ENCODE measurements at places on chromosomes 6 and 20.

DNA sequence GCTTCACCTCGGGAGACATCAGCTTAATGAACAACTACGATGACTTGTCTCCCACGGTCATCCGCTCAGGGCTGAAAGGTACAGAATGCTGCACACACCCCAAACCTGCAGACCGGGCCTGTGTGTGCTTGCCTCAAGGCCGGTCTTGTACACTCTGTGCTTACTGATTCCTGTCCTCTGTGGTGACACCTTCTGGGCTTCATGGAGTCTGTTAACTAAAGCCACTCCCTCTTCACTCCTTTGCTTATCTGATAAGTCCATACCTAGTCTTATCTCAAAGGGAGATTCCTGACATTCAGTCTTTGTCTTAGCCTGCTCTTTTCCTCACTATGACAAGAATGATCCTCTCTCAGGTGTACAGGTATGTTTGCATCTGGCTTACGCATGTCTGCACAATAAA lies 107.7 kb upstream of the TMEM181 start:
- DNase-seq = no peak

DNA sequence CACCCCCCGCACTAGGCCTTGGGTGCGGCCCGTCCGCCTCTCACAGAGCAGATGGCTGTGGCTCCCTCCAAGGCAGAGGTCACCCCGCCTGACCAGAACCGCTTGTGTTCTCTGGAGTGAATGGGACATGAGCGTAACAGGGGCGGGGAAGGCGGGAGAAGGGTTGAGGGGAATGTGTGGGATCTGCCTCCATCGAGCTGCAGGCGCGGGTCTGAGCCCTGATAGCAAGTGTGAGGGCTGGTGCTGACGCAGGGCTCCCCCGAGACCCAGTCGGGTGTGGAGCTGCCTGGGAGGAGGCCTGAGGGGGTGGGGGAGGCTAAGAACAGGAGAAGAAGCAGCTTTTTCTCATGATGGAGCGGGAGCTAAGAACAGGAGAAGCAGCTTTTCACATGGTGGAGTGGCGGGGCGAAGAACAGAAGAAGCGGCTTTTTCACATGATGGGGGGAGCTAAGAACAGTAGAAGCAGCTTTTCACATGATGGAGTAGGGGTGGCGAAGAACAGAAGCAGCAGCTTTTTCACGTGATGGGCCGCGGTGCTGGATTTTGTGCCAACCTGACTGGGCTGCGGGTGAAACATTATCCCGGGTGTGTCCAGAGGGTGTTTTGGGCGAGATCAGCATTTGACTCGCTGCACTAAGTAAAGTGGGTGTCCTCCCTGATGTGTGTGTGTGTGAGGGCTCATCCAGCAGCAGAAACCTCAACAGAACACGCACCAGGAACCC lies 169.3 kb downstream of the TTLL2 start:
- no peak for DNase-seq

DNA sequence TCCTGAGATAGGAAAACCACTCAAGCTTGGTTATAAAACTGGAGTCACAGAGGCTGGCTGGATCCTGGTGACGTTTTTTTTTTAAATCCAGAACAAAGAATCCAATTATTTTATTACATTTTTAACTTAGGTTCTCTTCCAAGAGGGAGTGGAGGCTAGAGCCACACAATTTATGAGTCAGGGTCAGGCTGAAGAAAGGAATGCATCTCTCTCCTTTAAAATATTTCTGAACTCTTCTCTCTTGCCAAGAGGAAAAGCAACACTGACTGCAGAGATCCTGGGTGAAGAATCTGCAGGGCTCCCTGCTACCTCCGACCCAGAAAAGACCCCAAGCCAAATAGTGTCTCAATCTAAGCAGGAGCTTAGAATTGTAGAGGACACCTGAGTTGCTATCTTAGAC lies 88.5 kb upstream of the SSTR4 start:
- DNase-seq = no peak

DNA sequence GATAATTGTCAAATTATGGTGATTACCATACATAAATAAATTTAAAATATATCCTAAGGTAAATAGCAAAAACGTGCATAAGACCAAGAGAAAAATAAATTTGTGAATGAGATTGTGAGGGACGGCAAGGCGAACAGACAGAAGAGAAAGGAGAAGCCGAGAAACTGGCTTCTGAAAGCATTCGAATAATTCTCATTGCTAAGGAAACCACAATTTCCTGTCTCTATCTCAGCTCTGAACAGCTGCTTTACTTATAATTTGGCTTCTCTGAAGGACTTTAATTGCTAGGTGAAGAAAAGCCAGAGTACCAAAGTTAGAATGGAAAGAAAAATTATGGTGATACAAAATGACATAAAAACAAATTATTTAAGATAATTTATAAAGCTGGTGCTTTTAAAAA lies 79.0 kb upstream of the RGS17 start:
- no peak for DNase-seq

DNA sequence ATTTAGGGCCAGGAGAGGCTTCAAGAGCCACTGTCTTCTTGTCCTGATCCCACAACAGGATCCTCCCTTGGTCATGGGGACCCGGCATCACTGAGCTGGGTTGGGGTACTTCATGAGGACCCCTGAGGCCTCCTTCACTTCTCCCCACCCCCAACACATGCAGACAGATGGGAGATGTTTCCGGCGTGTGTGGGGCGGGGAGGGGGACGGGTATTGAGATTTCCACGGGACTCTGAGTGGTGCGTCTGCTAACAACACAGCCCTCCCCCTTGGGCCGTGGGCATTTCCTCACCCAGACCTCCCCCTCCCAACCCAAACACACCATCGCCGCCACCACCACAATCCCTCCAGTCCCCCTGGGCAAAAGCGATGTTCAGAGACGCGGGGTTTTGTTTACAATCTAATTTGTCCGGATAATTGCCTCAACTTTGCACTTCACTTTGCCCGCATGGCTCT lies 906 bp upstream of the FOXP4 start:
- DNase-seq = no peak

DNA sequence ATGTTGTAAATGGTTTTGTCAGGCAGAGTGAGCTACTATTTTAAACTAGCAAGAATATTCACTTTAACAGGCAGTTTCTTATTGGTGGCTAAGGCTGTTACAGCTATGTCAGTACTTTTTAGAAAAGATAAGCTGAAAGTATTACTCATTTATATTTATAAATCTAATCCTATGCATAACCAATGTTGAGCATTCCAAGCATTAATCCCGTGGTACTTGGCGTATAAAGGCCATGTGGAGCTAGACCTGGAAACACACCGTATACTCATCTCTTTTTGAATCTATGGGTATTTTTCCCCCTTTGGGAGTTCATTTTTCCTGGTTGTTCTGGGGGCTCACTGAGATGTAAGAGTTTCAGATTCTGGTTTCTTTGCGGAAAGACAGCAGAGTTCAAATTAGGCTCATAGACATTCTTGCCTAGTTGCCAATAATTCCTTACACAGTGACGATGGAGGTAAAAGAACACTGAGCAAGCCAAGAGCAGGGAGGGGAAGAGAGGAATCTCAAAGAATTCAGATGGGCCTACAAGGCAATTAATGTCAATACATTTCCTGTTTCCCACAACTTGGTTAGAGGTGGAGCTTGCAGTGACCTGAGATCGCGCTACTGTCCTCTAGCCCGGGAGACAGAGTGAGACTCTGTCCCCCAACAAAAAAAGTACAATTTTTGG lies 211.5 kb downstream of the SOX4 start:
- no peak for DNase-seq

- DNase-seq = no peak
These were observed 185.0 kb upstream of the PDE10A start for GRCh38 chr6:165848086-165848426.

- DNase-seq = no peak
These were observed 97.6 kb downstream of the SCAF8 start for GRCh38 chr6:154830771-154831170.

GRCh38 chr6:12009180-12009685 lies 2.9 kb upstream of the HIVEP1 start:
- no peak for DNase-seq

DNA sequence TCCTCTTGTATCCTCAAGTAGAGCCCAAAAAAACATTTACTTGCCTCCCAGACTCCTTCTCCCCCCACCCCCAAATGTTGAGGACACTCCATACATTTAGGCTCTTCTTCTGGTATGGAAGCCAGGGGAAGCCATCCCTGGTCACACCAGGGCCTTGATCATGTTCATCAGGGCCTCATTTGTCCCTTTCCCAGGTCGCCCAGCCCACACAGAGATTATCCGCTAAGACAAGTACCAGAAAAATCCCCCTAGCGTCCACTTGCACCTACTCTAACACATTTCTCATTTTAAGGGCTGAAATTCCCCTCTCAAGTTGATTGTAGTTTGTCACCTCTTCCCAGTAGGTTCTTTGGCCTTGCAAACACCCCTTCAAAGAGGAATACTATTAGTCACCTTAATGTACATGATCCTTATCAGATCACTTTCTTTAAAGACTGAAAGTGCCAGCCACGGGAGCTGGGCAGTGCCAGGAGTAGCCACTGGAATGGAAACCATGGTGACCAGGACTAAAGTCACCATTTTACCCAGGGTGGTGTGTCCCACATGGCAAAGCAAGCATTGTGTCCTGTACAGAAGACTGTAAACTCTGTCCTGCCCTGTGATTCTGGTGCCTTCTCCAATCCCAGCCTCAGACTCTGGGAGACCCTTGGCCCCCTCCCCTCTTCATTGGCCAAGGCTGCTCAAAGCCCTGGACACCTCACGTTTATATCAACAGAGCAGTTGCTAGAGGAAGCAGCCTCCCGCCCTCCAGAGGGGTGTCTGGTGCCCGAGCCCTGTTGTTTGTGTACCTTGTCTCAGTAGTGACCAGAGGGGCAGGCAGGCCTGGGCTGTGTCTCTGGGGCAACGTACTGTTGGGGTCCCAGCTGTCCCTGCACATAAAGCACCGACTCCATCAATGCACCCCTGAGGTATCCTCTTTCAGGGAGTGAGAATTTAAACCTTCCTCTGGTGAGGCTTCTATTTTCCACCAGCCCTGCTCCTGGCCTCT lies 5.0 kb upstream of the APOBEC2 start:
- no peak for DNase-seq

DNA sequence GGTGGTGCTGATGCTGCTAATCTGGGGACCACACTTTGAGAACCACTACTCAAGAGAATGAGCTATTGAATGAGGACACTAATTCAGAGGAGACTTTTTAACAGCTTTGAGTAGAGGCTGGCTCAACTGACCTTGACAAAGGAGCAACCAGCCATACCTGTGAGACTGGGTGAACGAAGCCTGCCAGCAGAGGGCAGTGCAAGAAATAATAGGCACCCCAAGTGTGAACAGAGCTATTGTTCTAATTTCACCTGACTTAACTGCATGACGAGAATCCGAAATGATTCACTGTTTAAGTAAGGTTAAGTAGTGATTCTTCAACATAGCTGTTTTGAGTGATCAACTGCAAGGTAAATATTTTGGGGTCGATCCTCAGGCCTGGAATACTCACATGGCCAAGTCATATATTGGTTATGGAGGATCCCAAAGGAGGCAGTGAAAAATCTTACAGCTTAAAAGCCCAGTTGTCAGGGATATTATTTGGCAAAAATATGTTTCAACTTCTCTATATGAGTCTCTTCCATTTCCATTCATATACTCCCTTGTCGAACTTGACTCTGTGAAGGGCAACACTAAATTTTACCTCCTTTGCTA lies 550.5 kb upstream of the MARCKS start:
- DNase-seq = no peak

DNA sequence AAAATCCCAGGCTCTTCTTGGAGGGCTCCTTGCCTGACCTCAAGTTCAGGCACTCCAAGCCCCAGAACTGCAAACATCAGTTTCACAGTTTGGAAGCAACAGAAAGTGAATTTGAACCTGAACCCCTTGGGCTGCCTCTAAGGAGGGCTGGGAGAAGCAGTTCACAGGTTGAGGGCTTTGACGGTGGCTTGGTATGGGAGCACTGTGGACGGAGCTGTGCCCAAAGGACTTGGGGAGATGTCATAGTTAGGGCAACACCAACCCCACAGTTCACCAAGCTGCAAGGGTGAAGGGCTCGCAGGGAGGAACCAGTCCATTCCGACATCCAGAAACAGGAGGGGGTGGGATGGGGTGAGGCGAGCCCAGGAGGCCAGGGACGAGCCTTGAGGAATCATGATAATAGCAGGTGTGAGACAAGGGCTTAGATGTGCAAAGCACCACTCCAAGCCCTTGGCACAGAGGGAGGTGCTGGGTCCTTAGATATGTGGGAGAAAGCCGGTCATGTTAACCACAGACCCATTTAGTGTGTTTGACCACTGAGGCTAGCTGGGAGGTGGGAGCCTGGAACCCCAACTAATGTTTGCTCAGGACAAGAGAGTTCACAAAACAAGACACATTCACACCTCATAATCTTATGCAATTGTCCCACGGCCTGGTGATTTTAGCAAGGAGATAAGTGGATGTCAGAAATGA lies 4.3 kb downstream of the CEBPB start:
- DNase-seq = no peak

- DNase-seq = no peak
These were observed 250.5 kb downstream of the UTRN start for GRCh38 chr6:144535630-144536029.

GRCh38 chr20:635893-636338 lies 17.1 kb downstream of the SRXN1 start:
- no peak for DNase-seq

GRCh38 chr6:16696496-16696895 lies 64.8 kb downstream of the ATXN1 start:
- DNase-seq = no peak

DNA sequence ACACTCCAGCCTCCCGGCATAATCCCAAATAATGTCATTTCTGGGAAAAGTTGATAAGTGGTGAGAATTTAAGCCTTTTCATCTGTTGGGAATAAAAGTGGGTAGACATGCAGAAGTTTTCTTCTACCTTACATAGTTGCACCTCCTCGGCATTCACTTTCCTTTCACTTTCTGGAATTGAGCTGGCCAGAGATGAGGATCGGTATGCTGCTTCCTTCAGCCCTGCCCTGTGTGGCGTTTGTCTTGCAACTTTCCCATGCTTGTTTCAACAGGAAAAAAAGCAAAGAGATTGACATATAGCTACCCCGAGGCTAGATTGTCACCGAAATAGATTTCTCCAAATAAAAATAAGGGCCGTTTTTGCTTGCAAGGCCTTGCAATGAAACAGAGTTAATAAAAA lies 65.8 kb upstream of the JAG1 start:
- no peak for DNase-seq

- DNase-seq = no peak
These were observed 1.1 kb downstream of the GJA10 start for GRCh38 chr6:89895276-89895874.

DNA sequence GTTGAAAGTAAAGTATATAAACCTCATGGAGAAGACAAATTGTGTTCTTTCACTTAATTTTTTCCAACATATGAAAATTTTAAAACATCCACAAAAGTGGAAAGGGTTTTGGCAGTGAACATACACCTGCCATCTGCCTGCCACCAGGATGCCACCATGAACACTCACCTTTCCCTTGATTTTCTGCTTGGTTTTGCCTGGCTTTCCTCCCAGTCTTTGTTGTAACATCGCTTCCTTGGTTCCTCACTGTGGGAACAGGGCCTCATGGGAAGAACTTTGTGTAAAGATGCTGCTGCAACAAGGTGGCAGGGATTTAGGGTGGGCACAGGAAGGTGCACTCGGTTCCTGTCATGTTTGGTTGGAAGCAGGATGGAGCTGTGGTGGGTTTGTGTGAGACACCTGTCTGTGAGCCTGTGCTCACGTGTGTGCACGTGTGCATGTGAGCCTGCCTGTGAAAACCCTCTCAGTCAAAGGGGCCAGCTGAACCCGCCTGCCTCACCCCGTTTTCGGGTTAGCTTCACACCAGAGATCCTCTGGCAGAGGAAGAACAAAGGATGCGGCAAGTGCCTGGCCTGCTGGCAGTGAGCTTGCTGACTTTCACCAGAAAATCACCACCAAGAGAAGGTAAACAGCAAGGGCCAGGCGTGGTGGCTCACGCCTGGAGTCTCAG lies 11.0 kb upstream of the RBM38 start:
- DNase-seq = no peak

GRCh38 chr6:75029333-75029732 lies 176.5 kb downstream of the COL12A1 start:
- DNase-seq = no peak

All from NCI-H1930 (cell line).